ENCODE measurements at places on chromosomes 2 and 18.

DNA sequence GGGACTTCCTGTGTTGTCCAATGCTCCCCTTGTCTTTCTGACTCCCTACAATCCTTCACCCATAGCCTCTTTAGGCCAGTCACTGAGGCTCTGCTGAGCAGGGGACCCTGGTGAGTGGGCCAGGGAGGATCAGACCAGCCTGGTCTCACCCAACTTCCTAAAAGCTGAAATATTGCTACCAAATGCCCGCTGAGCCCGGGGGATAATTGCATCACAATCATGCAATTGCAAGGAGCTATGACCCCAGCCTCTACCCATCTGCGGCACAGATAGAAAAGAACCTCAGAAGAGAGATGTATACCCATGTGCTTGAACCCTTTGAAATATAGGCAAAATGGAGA lies 3.7 kb upstream of the SP100 start:
- DNase-seq = no peak

DNA sequence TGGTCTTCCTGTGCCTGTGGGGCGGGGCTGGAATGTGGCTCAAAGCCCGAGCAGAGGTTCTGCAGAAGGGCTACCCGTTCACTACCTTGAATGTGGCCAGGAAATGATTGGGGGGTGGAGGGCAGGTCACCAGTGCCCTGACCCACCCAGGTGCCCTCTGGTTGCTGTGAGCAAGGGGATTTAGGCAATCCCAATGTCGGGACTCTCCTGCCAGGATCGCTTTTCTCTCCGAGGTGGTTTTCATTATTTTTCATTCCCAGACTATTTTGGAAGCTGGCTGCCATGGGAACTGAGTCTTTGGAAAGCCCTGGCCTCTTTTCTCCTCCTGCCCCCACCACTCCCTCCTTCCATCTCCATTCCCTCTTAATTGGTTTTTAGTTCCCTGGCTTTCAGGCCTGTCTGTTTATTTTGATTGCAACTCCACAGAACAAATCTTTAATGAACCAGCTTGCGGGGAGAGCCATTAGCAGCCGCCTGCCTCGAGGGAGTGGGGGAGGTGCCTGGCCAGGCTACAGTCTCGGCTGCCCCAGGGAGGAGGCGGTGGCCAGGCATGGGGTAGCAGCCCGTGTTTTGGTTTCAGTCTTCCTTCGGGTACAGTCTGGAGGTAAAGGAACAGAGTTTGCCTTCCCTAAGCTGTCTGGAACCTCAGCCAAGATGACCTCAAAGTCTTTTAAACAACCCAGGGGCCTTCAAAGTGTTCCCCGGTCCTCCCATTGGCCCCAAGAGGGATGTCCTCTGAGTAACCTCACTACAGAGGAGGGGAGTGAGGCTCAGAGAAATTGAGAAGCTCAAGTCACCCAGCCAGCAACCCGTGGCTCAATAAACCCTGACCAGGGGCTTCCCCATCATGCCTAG lies 114.4 kb upstream of the HAAO start:
- DNase-seq = no peak

- DNase-seq = no peak
Observed at GRCh38 chr2:161722547-161723503, 98.6 kb downstream of the SLC4A10 start.

- DNase-seq = no peak
Observed at GRCh38 chr2:217628061-217628460, 374.7 kb downstream of the TNS1 start.

DNA sequence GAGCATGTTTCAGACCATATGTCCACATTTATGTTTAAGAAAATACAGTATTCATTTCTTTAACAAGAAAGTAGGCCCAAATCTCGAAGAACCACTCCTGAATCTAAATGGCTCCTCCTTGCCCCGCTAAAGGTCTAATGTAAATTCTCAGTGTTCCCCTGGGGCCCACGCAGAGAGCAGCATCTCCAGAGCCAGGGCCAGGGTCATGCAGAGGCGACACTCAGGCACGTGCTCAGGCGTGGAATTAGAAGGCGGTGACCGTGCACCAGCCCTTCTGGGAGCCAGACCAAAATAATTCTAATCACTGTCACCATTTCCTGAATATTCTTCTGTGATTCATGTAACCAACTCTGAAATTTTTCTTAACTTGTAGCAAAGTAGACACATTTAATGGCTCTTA lies 68.3 kb upstream of the MYT1L start:
- no peak for DNase-seq

DNA sequence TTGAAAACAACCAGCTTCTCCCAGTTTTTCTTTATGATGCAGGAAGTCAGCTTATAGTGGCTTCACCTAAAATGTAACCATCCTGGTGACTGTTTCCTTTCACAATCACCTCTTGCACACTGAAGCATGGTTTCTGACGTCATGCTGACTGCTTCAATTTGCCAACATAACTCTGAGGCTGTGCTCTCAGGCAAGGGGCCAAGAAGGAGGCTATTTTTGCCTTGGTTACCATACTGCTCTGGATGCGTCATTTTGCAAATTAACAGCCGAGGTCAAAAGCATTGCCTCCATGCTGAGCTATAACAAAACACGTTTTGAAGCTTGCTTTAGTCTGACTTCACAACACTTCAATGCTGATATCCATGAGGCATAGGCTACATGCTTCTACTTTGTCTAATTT lies 397.8 kb downstream of the METTL4 start:
- no peak for DNase-seq

- no peak for DNase-seq
Observed at GRCh38 chr2:208546860-208547650, 140.5 kb downstream of the PTH2R start.

DNA sequence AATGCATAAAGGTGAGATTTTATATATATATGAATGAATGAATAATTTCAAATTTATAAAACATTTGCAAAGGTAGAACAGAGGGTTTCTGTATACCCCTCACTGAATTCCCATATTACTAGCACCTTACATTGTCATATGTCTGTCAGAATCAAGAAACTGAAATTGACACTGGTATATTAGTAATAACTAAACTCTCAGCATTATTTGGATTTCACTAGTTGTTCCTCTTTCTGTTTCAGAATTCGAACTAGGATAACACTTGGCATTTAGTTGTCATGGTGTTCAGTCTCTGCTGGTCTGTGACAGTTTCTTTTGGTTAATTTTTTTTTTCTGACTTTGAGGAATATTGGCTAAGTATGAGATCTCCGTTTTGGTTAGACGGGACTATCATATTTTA lies 275.9 kb downstream of the DCC start:
- DNase-seq = no peak

DNA sequence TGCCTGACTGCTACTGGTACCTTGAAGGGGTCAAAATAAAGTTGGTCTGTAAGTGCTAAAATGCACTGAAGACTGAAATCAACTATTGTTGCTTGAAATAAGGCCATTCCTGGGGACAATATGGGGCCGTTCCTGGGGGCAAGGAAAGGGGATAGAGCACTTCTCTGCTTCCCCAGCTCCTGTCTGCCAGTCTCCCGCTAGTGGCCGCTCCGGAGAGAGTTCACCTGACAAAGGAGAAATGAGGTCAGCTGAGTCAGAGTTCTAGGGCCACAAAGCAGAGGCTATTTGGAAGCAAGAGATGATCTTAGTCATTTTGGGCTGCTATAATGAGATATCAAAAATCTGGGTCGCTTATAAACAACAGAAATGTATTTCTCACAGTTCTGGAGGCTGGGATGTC lies 345.9 kb downstream of the TSN start:
- DNase-seq = no peak

- DNase-seq = no peak
Observed at GRCh38 chr2:234329202-234329960, 167.5 kb downstream of the ARL4C start.

DNA sequence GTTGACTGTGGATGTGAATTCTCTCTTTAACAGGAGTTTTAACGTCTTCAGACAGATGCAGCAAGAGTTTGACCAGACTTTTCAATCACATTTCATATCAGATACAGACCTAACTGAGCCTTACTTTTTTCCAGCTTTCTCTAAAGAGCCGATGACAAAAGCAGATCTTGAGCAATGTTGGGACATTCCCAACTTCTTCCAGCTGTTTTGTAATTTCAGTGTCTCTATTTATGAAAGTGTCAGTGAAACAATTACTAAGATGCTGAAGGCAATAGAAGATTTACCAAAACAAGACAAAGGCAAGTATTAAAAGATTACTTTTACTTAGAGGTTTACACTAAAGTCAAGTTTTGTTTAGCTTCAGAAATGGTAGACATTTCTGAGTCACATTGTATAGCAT lies 30.2 kb upstream of the TYMS start:
- no peak for DNase-seq

DNA sequence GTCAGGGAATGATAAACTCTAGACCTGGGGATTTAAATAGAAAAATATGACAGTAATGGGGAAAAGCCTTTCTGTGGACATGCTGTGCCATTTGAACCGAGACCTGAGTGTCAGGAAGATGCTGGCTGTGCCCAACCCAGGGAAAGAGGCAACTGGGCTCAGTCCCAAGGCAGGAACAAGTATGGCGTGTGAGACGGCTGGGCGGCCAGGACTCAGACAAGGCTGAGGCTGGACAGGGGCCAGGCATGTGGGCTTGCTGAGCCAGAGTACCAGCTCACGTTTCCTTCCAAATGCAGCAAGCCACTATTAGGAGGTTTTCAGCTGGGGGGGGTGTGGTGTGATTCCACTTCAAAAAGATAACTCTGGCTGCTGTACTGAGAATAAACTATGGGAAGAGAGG lies 92.4 kb downstream of the INPP5D start:
- DNase-seq = no peak

DNA sequence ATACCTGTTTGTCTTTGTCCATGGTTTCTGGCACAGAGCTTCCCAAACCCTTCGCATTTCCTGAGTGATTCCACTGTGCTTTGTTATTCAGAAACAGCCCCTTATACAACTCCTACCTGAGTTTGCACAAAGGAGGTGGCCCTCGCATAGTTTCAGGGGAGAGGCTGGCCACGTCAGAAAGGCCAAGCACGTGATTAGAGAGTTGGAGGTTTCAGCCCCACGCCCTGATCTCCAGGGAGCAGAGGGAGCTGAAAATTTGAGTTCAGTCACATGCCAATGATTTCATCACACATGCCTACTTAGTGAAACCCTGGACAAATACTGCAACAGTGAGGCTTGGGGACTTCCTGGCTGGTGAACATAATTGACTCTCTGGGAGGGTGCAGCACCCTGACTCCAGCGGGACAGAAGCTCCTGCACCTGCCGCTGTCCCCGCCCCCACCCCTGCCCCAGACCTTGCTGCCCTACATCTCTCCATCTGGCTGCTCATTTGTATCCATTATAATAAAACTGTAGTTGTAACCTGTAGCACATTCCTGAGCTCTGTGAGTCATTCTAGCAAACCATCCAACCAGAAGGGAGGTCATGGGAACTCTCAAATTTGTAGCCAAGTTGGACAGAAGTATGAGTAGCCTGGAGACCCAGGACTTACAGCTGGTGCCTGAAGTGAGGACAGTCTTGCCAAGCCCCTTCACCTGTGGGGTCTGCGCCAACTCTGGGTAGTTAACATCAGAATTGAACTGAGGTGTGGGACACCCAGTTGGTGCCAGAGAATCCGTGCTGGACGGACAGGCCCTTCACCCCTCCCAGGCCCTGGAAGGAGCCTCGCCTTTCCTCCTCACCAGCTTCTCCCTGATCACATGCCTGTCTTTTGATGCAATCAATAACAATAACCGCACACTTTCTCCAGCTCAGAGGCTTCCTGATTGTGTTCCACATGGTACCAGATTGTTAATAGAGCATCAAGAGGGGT lies 224.3 kb downstream of the ANAPC1 start:
- no peak for DNase-seq

DNA sequence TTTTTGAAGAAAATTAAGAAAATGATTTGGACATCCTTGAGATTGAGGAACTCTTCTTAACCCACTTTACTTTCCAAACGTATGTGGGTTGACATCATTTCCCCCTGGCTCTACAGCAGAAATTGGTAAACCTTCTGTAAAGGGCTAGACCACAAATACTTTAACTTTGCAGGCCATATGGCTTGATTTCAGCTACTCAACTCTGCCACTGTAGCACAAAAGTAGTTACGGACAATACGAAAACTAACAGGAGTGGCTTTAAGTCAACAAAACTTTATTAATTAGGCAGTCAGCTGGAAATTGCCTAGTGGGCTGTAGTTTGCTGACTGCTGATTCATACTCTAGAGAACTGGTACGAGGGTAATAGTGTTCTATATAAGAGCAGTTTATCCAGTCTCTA lies 83.2 kb upstream of the DTNB start:
- no peak for DNase-seq

DNA sequence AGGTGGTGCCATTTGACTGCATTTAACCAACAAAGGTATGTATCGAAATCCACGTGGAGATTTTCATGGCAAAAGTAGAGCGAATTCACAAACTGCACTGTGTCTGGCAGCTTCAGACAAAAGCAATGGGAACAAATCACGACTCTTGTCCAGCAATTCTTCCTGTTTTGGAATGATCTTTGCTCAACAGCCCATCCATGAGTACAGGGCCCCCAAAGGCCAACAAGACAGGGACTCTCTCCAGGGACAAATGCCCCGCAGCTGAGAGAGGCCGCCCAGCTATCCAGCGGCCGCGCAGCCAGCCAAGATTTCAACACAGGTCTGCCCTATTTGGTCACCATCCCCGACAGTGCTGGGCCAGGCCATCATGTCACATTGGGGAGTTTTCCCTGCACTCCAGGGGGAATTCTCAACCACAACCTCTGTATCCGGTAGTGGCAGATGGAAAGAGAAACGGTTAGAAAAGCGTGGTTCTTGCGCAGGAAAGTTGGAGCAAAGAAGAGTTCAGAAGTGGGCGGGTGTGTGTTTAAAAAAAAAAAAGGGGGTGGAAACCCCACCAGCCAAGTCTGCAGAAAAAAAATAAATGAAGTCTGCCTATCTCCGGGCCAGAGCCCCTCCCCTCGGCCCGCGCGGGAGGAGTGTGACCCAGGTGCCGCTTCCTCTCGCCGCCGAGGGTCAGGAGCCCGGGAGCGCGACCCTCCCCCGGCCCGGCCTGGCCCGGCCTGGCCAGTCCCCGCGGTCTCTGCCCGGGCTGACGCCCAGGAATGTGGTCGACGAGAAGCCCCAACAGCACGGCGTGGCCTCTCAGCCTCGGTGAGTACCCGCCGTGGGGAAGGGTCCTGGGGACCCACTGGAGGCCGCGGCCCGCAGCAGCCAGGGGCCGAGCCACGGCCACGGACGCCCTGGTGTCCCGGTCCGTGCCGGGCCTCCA lies at the start of gene GYPC:
Gene GYPC (plus strand): TSS at position 659 of the 931 bp plus-strand sequence. CDS start 106 bp downstream, at position 765.
- no peak for DNase-seq

DNA sequence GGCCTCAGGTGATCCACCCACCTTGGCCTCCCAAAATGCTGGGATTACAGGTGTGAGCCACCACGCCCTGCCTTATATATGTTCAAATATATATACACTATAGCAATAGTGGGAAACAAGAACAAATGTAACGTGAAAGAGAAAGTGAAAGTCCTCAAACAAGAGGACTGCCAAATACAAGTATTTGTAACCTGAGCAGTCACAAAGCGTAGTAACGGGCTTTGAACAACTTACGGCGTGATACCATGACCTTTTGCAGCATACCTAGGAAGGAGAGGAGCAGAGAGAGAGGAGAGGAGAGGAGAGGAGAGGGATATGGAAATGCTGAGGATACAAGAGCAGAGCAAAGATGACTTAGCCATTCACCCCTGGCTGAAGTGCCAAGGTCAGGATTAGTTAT lies 113.8 kb upstream of the RGPD4 start:
- DNase-seq = no peak
